GM03348 (cell line): ENCODE measurements at places on chromosomes 2 and 18.

GRCh38 chr2:111101592-111101991, 19.1 kb upstream of the BCL2L11 start:
- no peak for DNase-seq

GRCh38 chr2:235803028-235803427, 309.2 kb downstream of the AGAP1 start:
- DNase-seq = no peak

GRCh38 chr18:13800505-13801259, 23.3 kb upstream of the MC5R start:
- DNase-seq = peak; percentile 71

GRCh38 chr2:17538844-17539554, 1.5 kb upstream of the VSNL1 start:
- DNase-seq = peak; percentile 77

GRCh38 chr2:86223140-86223926, 24.1 kb downstream of the MRPL35 start:
- DNase-seq = peak; percentile 81

- no peak for DNase-seq
These were observed 14.0 kb upstream of the BCL2L11 start for GRCh38 chr2:111106706-111107105.

GRCh38 chr2:763766-764525, 86.7 kb upstream of the TMEM18 start:
- DNase-seq = no peak

DNA sequence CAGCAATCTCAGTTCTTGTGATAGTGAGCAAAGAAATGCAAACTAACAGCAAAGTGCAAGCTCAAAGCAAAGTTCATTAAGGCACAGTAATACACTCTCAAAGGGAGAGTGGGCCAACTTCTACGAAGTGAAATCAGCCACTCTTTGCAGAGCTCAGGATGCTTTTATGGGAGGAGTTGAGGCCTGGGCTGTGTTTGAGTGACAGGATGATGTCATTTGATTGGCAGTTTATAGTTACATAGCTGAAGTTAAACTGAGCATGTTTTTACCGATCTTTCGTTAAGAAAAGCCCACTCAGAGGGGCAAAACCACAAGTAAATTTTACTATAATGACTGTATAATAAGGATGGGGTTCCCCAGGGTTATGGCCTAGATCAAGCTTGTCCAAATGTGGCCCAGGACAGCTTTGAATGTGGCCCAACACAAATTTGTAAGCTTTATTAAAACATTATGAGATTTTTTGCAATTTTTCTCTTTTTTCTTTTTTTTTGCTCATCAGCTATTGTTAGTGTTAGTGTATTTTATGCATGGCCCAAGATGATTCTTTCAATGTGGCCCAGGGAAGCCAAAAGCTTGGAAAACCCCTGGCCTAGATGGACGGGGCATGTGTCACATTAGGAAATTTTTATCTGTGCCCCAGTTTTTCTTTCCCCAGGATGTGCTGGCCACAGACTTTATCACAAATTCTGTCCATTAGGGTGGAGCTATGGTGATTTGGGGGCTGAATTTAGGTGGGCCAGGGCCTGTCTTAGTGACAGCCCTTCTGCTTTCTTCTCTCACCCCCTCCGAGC, 8.3 kb upstream of the DNAH7 start:
- DNase-seq = no peak

DNA sequence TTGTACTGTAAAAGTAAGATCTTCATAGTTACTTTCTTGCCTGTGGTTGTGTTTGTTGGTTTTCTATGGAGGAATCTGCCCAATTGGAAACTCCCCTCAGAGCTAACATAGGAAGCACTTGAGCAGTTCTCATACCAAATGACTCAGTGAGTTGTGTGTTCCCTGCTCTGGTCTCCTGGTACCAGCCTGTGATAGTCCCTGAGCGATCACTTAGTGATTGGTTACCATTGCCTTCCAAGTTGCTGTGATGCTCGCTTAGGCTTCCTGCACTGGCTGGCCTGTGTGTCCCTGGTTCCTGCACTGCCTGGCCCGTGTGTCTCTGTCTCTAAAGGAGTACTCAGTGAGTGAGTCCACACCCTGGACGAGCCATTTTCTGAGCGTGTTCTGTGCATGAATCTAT, 133.0 kb downstream of the MAP4K4 start:
- peak; percentile 18 for DNase-seq

- DNase-seq = no peak
These were observed 46.5 kb downstream of the IL1RL2 start for GRCh38 chr2:102233132-102233884.

DNA sequence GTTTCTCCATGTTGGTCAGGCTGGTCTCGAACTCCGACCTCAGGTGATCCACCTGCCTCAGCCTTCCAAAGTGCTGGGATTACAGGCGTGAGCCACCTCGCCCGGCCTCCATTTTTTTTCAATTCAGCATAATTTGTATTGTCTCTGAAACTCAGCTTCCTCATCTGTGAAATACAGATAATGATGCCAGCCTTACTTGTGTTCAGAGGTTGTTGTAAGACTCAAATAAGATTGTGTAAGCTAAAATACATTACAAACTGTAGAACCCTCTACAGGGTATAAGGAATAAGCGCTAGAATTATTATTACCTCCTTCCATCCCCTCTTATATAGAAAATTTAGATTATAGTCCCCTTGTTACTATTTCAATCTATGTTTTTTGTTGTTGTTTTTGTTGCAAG, 24.8 kb upstream of the STARD7 start:
- no peak for DNase-seq

DNA sequence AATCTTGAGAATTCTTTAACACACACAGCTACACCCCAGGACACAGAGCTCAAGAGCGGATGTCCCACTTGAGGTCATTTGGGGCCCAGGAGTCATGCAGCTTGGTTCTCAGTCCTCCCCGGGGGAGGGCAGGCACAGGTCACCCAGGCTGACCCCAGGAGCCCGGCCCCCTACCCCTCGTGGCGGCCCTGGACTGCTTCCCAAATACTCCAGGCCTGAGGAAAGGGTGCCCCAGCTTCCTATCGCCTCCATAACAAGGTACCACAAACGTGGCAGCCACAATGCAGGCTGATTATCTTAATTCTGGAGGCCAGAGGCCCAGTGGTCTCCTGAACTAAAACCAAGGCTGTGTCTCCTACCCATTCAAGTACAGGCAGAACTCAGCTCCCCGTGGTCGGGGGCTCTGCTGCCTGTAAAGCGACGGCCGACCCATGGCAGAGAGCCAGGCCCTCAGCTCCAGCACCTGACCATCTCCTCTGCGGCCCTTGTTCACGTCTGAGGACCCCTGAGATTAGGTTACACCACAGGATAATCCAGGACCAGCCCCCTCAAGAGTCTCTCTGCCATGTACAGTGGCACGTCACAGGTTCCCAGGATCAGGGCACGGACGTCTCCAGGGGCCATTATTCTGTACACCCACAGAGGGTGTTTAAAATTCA, 10.5 kb downstream of the SLC66A2 start:
- no peak for DNase-seq

DNA sequence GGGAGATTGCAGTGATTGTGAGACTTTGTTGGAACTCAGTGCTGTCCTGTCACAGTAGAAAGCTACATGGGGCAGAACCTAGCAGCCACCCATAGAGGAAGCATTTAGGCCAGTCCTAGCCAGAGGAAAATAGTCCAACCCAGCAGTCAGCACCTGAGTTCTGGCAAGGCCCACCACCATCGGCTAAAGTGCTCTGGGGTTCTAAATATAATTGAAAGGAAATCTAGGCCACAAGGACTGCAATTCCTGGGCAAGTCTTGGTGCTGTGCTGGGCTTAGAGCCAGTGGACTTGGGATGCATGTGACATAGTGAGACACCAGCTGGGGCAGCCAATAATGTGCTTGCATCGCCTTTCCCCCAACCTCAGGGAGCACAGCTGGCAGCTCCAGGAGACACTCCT, 28.9 kb upstream of the ACTR2 start:
- DNase-seq = no peak

DNA sequence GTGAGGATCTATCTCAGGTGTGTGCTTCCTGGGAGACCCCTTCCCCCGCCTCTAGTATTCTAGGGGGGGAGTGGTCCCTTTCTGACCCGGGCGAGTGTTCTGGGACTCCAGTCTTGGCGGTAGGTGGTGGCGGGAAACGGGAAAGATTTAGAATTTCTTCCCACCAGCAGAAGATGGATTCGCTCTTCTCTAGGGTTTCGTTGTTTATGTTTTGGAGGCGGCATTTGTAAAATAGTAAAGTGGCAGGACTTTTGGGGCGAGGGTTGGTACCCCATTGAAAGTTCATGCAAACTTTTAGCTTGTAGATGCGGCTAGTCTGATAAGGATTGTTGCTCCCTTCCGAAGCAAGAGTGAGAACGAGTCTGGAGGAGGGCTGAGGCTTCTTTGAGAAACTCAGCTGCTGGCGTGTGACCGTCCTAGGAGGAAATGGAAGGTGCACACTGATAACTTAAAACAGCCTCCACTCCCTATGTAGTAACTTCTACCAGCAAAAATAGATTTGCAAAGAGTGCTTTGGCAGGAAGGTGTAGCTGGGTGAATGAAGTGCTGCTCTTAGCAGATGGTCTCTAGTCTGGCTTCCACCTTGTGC, 412 bp downstream of the GPD2 start:
- DNase-seq = peak; percentile 29

DNA sequence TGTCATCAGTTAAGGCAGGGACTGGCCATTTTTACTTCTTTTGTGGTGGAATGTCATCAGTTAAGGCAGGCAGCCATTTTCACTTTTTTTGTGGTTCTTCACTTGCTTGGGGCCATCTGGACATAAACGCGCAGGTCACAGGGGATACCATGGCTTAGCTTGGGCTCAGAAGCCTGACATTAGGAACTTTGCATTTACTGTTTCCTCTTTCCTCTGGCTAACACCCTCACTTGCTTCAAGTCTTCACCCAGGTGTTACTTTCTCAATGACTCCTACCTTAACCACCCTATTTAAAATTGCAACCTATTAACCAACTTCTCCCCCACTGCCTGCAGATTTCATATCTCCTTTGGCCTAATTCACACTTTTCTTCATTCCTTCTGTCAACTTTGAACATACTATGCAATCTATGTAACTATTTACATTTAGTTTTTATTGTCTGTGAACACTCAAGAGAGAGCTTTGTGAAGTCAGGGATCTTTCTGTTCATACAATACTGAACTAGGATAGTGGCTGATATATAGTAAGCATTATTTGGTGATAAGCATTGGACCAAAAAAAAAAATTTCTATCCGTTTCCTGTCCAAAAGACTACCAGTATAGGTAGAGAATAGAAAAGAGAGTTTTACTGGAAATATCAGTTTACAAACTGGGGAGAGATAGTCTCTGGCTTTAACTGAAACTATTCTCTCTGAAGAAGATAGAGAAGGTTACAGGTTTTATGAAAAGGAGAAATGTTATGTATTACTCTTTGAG, 600.1 kb upstream of the ZNF804A start:
- no peak for DNase-seq

DNA sequence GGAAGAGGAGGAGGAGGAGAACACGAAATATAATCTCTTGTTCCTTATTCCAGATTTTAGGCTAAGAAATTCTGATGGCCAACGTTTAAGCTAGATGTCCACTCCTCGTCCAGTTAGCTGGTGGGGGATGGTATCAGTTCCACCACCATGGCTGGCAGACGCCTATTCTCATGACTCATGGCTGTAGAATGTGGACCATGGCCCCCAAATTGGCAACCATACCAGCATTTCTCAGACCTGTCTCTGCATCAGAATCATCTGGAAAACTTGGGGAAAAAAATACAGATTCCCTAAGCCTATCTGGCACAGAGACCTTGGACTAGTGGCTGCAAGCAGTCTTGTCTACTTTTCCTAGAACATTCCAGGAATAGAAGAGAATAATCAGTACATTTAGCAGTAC, 267.7 kb upstream of the SIX2 start:
- DNase-seq = no peak

DNA sequence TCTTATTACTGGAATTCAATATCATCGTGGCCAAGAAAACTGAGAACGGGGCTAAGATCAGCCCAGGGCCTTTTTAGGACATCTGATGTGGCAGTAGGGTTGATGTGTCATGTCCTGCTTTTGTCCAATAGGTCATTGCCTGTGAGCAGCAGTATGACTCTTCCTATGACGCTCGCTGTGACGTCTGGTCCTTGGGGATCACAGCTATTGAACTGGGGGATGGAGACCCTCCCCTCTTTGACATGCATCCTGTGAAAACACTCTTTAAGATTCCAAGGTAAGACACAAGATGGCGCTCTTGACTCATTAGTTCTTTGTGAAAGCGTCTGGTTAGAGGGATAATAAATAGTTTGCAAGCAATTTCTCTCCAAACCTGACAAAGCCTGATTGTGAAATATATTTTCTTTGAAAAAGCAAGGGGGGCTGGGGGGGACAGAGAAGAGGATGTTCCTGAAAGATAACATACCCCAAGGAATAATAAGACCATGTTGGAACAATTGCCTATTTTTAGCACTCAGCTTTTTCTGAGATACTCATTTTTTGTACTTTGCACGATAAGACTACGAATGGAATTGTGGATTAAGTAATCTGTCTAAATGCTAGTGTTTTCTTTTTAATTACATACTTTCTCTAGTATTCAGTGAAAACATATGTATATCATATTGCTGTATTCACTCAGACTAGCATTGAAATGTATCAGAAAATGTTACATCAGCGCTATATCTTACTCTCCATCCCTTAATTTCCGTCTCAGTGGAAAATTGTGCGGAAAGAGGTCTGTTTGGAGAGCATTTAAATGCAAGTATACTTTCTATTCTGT, 58.1 kb downstream of the MYO3B start:
- peak; percentile 37 for DNase-seq

DNA sequence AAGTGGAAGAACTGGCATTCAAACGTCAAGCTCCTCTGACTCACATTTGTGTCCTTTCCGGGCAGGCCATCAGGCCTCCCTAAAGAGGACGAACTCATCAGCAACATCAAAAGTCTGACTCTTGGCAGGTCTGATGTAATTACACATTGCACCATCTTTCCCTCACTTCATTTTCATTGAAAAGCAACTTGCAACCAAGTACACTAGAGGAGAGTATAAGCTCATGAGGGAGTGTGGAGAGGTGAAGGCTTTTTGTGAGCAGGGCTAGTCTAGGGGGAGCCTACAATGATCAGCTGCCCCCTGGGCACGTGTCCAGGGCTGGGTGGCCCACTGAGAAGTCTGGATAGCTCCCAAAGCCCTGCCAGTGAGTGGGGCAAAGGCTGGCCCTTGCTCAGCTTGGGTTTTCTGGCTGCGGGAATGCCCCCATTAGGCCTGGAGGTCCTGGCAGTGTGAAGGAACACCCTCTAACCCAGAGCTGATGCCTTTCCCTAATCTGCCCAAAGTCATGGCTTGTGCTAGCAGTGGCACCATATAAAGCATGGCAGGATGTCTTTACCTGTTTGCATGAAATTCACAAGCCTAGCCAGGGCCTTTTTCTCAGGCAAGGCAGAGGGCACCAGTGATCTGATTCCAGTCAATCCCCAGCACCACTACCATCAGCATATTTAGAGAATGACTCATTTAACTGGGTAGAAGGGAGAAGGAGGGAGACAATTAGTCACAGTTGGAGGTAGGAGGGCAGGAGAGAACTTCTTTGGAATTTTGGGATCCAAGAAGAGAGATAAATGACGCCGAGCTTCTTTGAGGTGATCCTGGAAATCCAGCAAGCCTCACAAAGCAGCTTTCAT, 8.5 kb upstream of the DAW1 start:
- DNase-seq = peak; percentile 76

- DNase-seq = peak; percentile 69
These were observed 76.4 kb downstream of the AP1S3 start for GRCh38 chr2:223760838-223761502.

GRCh38 chr2:151299920-151300539, 10.6 kb upstream of the NMI start:
- peak; percentile 28 for DNase-seq

GRCh38 chr18:3867864-3868311, 417.9 kb downstream of the TGIF1 start:
- DNase-seq = no peak
